ENCODE measurements at places on chromosomes 12 and 14.

GRCh38 chr12:2609020-2609419 lies 185.8 kb upstream of the FKBP4 start:
- no peak for DNase-seq

GRCh38 chr14:68333262-68333661 lies 459.6 kb downstream of the ZFP36L1 start:
- no peak for DNase-seq

- no peak for DNase-seq
These were observed 14.1 kb downstream of the EIF5 start for GRCh38 chr14:103348154-103348553.

DNA sequence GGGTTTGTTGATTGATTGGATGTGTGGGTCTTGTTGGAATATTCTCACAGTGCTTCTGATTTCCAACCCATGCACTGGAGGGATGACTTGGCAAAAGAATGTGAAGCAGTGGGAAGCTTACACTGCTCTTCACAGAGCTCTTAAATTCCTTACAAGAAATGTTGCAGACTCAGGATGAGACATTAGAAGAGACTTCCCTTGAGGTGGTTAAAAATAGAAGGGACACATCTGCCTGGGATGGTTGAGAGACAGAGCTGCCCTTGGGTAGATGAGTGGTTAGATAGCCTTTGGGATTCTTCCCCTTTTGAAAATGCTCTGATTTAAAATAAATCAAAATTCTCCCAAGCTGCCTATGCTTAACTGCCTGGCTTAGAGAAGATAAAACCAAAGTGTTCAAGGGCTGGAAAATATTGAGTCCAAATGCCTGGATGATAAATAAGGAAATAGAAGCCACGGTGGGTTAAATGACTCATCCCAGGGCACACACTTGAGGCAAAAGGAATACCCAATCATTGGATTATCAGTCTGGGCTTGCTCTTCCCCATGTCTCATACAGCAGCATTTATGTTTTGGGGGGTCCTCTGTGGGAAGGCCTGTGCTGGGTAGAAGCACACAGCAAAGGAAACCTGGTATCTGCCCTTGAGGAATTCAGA lies 264.3 kb downstream of the AKAP6 start:
- DNase-seq = peak; percentile 10

DNA sequence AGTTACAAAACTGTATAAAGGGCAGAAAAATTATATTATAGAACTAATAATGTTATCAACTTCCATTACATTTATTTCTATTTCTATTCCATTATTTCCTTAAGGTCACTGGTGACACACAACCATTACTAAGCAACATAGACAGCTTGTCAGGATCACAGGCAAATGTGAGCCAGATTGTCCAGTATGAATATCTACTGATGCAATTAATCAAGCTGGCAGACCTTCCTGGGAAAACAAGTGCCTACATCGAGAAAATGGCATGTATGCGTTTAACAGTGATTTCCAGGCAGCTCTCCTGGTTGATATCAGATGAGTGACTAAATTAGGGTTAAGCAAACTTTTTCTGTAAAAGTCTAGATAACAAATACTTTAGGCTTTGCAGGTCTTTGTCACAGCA lies 36.9 kb upstream of the TSPAN8 start:
- no peak for DNase-seq

- peak; percentile 50 for DNase-seq
These were observed 1.9 kb downstream of the BCL7A start for GRCh38 chr12:122023339-122024131.

DNA sequence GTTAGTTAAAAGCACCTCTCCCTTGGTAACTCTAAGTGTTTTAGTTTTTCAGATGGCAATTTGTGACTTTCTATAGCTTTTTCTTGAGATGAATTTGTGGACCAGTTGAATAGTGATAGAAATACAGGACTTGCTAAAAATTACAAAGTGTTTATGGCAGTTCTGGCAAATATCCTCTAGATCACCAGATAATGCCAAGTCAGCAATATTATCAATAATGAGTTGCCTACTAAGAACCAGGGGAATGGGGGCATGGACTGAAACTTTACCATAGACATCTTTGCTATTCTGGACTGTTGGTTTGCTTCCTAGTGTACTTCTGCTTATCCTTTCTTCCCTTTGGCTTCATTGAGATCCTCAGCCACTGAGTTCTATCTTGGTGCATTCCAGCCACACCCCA lies 584.2 kb downstream of the DIO2 start:
- no peak for DNase-seq

GRCh38 chr14:46663382-46663781 lies 11.8 kb upstream of the RPL10L start:
- no peak for DNase-seq

DNA sequence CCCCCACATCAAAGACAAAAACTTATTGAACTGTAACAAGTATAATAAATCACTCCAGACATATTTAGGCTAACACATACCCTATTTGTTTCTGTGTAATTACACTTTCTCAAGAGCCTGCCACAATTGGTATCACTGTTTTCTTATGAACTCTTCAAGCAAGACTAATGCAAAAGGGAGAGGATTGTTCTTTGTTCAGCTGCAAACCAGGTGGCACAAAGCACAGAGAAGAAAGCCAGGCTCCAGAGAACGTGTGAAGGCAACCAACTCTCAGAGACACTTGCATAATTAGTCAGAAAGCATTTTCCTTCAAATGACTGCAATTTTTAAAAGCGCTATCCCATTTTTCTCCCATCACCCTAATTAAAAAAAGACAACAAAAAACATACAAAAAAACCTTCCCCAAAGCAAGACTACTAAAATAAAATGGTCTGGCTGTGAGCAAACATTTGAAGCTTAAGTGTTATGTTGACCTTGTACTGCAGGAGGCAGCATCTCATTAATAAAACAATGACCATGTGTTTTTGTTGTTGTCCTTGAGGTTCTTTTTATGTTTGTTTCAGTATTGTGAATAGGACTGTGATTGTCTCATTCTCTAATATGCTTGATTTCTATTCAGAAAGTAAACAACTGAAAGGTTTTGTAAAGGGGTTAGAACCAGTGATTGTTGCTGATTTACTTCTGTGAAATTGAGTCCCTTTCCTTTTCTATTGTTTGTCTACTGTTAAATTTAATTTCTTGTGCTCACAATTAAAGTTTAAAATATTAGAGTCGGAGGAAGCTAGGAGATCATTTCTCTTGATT lies 452.7 kb upstream of the PDE3A start:
- DNase-seq = peak; percentile 13

- no peak for DNase-seq
These were observed 33.4 kb upstream of the TMTC1 start for GRCh38 chr12:29816874-29817725.

DNA sequence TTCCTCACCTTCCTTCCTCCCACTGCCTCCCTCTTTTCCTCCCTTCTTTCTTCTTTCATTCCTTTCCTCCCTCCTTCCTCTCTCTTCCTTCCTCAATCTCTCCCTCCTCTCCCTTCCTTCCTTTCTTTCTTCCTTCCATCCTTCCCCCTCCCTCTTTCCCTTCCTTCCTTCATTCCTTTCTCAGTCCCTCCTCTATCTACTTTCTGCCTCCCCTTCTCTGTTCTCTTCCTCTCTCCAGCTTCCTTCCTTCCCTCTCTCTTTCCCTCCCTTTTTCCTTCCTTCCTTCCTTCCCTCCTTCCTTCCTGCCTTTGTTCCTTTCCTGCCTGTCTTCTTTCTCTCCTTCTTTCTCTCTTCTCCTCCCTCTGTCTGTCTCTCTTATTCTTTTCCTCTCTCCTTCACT lies 16.1 kb downstream of the ASCL1 start:
- no peak for DNase-seq

- no peak for DNase-seq
These were observed 193.9 kb upstream of the PLXNC1 start for GRCh38 chr12:93954166-93955112.

DNA sequence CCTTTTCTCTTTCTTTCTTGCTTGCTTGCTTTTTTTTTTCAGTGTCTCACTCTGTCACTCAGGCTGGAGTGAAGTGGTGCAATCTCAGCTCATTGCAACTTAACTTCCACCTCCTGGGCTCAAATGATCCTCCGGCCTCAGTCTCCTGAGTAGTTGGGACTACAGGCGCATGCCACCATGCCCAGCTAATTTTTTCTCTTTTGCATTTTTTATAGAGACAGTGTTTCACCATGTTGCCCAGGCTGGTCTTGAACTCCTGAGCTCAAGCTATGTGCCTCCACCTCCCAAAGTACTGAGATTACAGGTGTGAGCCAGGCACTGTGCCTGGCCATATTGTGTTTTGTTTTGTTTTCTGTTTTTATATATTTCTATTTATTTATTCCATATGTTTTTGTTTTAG lies 461.0 kb downstream of the ADAMTS20 start:
- no peak for DNase-seq

- DNase-seq = no peak
These were observed 241.0 kb upstream of the NPAS3 start for GRCh38 chr14:32697704-32698103.

DNA sequence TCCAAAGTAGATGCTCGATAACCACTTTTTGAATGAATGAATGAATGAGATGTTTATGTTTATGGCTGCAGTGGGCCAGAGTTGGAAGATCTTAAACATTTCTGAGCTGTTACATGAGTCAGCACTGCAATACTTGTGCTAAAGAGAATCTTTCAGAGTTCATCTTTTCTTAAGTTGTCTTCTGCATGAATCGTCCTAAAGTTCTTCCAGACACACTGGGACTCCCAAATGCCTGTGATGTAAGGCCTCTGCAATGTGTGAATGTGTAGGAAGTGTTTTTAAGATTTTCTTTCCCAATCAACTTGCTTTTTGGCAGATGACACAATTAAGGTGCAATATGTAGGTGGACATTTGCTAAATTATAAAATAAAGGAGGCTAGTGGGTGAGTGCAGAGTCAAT lies 50.3 kb upstream of the TRIM9 start:
- DNase-seq = no peak

DNA sequence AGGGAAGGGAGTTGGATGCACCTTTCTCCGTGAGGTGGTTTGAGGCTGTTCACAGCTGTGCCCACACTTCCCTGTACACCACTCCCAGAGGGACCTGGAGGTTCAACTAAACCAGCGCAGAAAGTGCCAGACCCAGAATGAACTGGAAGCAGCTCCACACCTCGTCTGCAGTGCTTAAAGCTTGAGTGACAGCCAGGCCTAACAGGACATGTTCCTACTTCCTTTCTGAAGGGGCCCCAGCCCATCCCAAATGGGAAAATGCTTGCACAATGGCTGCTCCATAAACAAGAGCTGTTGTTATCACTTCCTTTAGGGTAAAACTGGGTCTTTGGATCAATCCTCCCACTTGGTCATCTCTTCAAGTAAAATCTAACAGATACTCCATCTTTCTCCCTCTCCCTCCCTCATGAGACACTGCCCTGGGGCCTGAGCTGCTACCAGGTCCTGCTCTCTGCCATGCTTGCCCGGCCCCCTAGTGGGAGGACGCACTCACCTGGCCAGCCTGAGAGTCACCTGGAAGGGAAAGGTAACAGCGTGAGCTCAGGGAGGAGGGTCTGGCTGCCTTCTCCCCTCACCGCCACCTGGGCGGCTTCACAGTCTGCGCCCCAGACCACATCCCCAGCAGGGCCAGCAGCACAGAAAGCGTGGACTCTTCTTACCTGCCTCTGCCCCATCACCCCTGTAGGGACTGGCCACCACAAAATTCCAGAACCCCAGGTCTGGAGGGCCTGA lies 33.5 kb downstream of the ISCA2 start:
- DNase-seq = no peak

GRCh38 chr14:51095854-51096823 lies 1.2 kb upstream of the TRIM9 start:
- peak; percentile 11 for DNase-seq

DNA sequence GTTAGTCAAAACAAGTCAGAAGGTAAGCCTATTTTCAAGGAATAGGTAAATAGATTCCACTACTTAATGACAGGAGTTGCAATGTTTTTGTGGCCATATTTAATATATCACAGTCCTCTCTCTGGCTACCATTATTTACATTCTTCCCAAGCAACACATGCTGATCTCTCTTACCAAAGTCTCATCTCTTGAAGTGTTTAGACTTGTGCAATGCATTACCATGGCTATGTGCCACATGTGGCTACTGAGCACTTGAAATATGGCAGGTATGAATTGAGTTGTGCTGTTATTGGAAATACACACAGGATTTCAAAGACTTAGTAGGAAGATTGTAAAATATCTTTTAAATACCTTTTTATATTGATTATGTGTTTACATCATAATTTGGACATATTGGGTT lies 262.4 kb upstream of the PDE3A start:
- no peak for DNase-seq

- DNase-seq = no peak
These were observed 118.8 kb downstream of the FSCB start for GRCh38 chr14:44388306-44388705.

GRCh38 chr12:102300824-102301461 lies 103.3 kb upstream of the PMCH start:
- no peak for DNase-seq

GRCh38 chr12:53174881-53175491 lies 5.5 kb upstream of the ZNF740 start:
- peak; percentile 35 for DNase-seq

GRCh38 chr12:104975587-104976343 lies 10.4 kb upstream of the NOPCHAP1 start:
- DNase-seq = peak; percentile 27

DNA sequence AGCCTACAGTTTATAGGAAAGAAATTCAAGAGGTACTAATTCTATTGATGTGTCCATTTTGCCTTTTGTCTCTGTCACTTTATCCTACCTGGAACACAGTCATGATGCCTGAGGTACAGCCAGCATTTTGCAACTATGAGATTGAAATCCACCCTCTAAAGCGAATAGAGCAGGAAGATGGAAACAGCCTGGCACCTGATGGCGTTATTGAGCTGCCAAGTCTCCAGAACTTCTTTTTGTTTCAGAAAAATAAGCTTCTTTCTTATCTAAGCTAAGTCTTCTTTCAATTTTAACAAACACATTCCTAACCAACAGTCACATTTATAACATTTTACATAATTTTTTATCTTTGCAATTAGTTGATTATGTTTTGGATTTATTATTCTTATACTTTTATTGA lies 182.1 kb downstream of the PAWR start:
- DNase-seq = no peak

DNA sequence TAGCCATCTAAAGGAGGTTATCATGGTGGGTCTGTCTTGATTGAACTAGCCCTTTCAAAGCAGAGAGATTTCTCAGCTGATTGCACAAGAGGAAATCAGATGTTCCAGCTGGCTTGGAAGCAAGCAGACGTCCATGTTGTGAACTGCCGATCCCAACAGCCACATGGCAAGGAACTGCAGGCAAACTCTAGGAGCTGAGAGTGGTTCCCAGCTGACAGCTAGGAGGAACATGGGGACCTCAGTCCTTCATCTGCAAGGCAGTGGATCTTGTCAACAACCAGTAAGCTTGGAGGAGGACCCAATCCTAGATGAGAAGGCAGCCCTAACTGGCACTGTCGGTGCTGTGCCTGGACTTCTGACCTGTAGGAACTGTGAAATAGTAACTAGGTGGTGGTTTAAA lies 7.7 kb downstream of the ACVR1B start:
- DNase-seq = no peak

Data from HTR-8/SVneo (cell line).